ENCODE measurements at places on chromosomes 1 and 21. TPM values are rescaled to one million over a fixed set of nuclear protein-coding genes. Genes with fewer than 3 reads are reported as not detected.

Gene WDR64
- polyA plus RNA-seq: not detected

Gene TFAP2E
- 0.87 TPM for polyA plus RNA-seq

Gene PTBP2
- 8.3 TPM for polyA plus RNA-seq

Gene PCSK9
- 5.3 TPM for polyA plus RNA-seq

Gene CFAP74
- polyA plus RNA-seq: 0.04 TPM

Gene DPYD
- 6.7 TPM for polyA plus RNA-seq

Gene OR2AK2
- not detected for polyA plus RNA-seq

Gene XCL1
- polyA plus RNA-seq: 0.27 TPM

Gene SPSB1
- polyA plus RNA-seq: 20.9 TPM

Gene DIPK1A
- 4.5 TPM for polyA plus RNA-seq

Gene C1orf115
- polyA plus RNA-seq: 1.9 TPM

Gene PRDX6
- polyA plus RNA-seq: 198 TPM

Gene NR1I3
- polyA plus RNA-seq: not detected
